HTR-8/SVneo (cell line): ENCODE measurements at places on chromosomes 13 and 19.

GRCh38 chr13:112486386-112487126, 101.4 kb downstream of the TUBGCP3 start:
- no peak for DNase-seq

GRCh38 chr19:3679581-3679980, 20.7 kb downstream of the PIP5K1C start:
- DNase-seq, result no peak

- no peak for DNase-seq
These were observed 16.8 kb downstream of the EPN1 start for GRCh38 chr19:55691561-55692481.

DNA sequence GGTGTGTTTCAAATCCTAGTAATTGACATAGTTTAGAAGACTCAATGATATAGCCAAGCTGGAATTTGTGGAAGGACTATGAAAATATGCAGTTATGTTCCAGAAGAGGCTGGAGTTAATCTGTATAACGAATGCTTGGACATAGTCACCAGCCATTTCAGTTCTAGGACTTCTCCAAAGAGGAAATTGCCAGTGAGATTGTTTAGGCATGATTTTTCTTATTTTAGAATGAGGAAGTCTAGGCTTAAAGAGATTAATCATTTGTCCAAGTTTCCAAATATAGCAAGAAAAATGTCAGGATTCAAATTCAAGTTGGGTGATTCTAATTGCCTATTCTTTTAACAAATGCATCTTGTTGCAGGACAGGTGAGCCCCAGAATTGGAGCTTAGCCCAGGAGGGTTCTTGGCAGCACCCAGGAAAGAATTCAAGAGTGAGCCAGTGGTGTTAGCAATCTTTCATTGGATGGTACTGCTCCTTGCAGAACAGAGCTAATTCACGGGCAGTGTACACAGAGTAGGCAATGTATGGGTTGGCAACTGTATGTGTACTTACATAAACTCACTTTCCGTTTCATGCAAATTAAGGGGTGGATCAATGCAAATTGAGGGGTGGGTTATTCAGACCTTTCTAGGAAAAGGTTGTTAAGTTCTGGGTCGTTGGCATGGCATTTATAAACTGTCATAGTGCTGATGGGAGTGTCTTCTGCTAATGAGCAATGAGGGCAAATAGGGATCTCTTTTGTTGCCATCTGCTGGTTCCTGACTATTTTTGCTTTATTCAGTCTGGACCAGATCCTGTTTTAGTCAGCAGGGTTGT, 763.1 kb upstream of the SLITRK1 start:
- DNase-seq, result no peak

- DNase-seq, result no peak
These were observed 808 bp downstream of the SLITRK5 start for GRCh38 chr13:87671753-87672605.

- no peak for DNase-seq
These were observed 22.7 kb downstream of the BTBD2 start for GRCh38 chr19:1992759-1993260.

GRCh38 chr13:45289936-45290563, 50.9 kb downstream of the TPT1 start:
- no peak for DNase-seq

GRCh38 chr13:98525456-98526181, 51.3 kb downstream of the STK24 start:
- DNase-seq, result no peak

DNA sequence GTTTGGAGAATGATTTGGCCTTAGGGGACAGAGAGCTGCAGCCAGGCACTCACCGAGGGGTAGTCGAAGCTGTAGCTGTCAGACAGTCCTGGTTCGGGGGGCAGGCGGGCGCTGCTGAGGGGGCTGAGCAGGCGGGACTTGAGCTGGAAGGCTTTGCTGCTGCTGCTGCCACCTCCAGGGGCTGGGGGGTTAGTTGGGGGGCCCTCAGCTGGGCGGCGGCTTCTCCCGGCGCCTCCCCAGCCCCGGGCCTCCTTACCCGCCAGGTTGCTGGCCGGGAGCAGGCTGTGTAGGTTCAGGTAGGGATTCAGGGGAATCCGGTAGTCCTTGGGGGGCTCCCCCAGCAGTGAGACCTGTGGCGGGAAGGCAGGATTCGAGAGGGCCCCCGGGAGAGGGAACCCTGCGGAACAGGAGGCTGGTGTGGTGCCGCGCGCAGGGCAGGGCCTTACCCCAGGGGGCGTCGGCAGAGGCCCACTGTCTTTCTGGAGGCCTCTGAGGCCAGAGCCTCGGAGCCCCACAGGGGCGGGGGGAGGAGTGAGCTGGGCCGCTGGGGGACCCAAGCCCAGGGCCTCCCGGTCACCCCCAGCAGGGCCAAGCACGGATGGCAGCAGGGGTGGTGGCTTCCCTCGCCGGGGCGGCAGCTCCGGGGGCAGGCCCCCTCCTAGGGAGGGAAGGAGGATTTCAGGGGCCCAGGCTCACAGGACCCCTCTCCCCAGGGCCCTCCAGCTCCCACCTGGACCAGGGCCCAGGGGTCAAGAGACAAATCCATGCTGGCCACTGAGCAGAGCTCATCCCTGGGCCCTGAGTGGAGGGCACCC, 5.0 kb upstream of the FDX2 start:
- DNase-seq, result no peak

GRCh38 chr19:51501594-51502263, at the start of gene SIGLEC12:
Gene SIGLEC12 (minus strand): TSS chr19:51501800. CDS start chr19:51501733, 67 bp downstream.
- no peak for DNase-seq

GRCh38 chr19:9735986-9736385, 32.6 kb downstream of the ZNF846 start:
- no peak for DNase-seq

GRCh38 chr13:41284512-41285288, 21.3 kb upstream of the MTRF1 start:
- DNase-seq, result peak; percentile 27

DNA sequence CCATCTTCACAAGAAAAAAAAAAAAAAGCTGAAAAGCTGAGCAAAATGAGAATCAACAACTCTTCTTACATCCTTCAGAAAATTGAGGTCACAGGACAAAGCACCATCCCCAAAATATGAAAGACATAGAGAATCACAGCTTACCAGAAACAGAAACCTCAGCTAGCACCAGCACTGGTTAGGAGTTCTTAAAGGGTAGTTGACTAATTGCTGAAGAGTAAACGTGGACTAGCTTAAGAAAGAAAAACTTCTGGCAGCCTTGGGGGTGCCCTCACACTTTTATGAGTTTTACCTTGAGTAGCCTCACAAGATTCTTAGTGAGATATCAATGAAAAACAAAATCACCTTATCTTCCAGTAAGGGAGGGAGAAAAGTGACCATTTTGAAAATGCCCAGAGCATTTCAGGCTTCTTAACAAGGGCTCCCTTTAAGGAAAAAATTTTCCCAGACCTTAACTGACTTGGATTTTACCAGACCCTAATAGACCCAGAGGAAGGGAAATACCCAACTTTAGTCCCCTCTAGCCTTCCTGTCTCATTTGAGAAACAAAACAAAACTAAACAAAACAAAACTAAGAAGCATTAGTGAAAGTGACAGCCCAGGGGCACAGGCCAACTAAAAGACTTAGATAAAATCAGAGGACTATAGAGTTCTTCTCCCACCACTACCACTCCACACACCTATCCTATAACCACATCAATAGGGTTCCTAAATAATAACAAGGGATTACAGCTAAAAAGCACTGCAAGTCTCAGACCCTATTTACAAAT, 888.6 kb downstream of the DIAPH3 start:
- no peak for DNase-seq

DNA sequence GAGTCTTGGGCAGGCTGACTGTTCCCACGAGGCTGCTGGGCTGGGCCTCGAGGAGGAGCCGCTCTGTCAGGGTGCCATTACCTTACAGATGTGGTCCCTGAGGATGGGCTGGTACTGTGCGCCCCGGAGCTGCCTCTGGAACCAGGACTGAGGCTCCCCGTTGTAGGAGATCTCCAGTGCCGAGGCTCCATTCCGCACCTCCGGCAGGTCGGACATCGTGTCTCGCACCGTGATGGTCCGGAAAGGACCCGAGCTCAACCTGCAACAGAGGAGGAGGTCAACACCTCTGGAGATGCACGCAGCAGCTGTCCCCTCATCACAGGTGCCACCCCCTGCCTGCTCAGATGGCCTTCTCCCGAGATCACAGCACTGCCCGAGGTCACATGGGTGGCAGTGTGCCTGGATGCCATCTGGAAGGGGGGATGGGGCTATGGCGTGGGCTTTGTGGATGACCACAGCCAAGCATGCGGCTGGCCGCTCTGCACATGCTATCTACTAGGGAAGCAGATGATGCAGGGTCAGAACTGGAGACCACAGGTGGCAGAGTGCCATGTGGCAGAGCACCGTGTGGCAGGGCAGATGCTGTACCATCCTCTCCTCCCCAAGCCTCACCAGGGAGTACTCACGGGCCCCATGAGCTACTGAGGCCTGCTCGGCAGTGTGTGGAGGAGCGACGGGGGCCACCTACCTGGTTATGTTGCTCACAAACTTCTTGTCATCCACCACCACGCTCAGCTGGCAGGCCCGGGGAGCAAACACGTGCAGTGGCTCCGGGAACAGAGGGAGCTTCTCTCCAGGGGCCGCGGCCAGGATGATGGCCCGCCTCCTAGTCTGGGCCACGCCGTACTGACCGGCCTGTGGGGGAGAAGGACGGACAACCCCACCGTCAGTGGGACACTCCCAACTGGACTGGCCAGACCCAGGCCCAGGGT, 18.3 kb upstream of the EIF3G start:
- no peak for DNase-seq

GRCh38 chr19:33723512-33723911, 73.2 kb upstream of the KCTD15 start:
- DNase-seq, result no peak

DNA sequence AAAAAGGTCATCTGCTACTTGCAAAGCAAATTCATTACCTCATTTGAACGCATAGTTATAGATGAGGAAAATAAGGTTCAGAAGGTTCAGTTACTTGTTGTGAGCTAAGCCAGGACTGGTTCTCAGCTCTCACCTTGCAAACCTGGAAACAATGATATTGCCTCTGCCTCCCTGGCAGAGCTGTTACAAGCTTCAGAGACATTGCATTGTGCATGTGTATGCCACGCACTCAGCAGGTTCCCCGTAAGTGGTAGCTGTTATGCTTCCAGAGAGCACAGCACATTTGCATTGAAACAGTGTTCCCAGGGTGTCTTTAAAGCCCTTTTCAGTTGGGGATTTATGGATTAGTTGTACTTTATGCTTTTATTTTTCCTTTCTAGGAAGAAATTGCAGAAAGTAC, 80.6 kb downstream of the DGKH start:
- DNase-seq, result no peak

DNA sequence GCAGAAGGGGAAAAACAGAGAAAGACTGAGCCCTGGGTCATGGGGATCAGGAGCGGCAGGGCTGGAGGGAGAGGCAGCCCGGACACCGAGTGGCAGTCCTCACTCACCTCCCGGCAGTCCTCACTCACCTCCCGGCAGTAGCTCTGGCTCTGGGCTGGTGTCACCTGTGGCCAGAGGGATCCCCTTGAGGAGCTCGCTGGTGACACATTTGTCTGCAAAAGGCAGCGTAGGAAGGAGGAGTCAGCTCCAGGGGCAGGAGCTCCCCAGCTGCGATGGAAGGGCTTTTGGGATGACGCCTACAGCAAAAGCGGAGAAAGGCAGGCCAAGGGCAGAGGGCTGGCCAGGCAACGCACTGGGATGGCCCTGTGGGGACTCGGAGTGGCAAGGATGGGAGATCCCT, 739 bp downstream of the EIF3G start:
- DNase-seq, result no peak

DNA sequence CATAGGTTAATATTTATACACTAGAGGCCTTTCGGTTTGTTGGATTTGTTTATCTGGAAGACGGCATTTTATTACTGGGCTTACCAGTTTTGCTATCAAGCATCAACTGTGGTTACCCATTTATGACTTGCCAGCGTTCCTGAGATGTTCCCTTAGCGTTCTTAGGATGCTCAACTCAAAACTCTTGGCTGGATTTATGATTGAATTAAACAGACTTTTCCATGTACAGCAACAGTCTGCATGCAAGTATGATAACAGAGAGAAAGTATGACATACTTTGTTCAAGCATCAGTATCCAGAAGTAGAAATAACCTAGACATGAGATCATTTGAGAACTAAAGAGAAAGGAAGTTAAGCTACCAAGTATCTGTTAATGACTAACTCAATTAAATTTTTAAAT, 29.9 kb upstream of the RNF113B start:
- DNase-seq, result no peak

GRCh38 chr19:29687244-29687896, 22.1 kb downstream of the PLEKHF1 start:
- peak; percentile 31 for DNase-seq

DNA sequence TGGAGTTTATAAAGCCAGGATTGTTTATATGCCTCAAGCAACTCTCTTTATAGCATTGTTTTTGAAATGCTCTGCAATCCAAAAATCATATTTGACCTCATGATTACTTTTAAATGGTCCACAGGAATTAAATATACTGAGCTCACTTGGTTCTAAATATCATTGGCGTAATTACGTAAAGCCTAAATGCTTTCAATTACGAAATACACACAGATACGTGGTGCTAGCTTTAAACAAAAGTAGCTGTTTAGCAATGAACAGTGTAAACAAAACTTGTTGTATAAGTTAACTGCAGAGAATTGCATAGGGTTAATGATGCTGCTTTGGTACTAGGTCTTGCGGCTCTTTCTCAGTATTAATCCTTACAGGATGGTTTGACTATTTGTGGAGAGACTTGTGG, 346.6 kb downstream of the COG6 start:
- no peak for DNase-seq

- no peak for DNase-seq
These were observed 2.6 kb downstream of the GCDH start for GRCh38 chr19:12893582-12893981.

DNA sequence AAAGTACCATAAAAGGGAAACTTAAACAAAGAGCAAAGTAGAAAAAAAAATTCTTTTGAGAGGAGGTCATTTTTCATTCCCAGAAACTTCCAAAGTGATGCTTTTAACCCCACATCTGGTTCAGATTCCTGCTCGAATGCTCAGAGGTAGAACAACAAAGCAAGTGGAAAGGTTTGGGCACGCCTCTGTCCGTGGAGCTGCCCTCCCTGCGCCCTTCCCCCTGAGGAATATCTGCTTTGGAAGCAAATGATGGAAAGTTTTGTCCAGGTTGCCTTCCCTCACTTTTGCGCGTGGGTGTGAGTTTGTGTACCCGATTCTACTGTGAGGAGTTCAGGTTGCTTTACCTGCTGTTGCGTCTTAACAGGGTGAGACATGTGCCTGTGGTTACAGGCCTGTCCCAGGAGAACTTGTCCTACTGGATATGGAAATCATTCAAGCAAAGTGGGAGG, 110.2 kb downstream of the KLF5 start:
- DNase-seq, result no peak

- DNase-seq, result no peak
These were observed 19.5 kb downstream of the NOVA2 start for GRCh38 chr19:45954156-45954555.

- DNase-seq, result no peak
These were observed 14.2 kb downstream of the TSHZ3 start for GRCh38 chr19:31334849-31335624.

- peak; percentile 8 for DNase-seq
These were observed 635.4 kb upstream of the ARGLU1 start for GRCh38 chr13:107203146-107203847.

DNA sequence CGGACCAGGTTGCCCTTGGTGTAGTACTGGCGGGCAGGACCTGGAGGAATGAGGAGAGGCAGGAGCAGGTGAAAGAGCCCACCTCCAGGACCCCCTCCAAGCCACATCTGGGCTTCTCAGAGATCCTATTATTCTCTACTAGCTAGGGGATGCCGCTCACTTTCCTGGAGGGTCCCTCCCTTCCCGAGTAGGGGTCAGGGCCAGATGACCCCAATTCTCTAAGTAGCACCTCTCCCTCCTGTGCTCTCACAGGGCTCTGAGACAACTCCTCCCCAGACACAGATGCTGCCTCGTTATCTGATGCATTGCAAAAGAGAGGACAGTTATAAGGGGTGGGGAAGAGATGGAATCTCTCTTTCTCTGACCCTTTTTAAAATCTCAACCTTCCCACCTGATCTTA, 22.9 kb downstream of the GP6 start:
- no peak for DNase-seq
